ENCODE measurements at places on chromosomes 5 and 9. TPM values are rescaled to one million over a fixed set of nuclear protein-coding genes. Genes with fewer than 3 reads are reported as not detected.

DNA sequence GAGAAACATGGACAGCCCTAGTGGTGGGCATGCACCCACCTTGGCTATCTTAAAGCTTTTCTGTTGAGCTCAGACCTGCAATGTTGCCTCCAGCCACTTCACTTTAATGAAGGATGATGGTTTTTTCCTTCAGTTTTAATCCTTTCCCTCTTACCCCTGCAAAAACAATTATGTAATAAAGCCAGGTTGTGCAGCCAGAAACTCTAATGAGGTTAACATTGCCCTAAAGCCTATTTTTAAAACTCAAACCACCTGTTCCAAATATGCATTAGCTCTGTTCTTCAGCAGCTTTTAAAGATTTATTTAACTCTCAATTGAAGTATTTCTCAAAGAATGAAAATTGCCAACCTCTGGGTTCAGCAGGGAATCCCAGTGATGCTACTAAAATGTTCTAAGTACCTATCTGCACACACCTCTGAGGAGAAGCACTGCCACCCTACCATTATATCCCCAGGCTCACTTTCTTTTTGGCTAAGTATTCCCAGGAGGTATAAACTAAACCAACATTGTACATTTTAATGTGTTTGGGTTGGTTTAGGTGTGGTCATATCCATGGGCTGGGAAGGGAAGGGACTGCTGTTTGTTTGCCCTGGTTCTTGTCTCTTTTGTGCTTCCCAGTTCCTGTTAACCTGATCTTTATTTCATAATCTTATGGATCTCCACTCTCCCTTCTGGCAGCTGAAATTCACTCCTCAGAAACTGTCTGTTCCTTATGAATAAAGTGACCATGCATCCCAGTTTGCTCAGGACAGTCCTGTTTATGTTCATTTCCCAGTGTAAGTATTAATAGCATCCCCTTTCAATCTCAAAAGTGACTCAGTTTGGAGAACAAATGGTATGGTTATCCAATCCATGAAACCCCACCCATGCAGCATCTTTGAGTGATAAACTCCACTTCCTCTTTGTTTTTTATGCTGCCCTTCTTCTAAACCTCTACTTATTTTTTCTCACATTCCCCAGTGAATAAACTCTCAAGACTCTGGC is 251.7 kb downstream of the RAB3C start:
- DNase-seq, result no peak

DNA sequence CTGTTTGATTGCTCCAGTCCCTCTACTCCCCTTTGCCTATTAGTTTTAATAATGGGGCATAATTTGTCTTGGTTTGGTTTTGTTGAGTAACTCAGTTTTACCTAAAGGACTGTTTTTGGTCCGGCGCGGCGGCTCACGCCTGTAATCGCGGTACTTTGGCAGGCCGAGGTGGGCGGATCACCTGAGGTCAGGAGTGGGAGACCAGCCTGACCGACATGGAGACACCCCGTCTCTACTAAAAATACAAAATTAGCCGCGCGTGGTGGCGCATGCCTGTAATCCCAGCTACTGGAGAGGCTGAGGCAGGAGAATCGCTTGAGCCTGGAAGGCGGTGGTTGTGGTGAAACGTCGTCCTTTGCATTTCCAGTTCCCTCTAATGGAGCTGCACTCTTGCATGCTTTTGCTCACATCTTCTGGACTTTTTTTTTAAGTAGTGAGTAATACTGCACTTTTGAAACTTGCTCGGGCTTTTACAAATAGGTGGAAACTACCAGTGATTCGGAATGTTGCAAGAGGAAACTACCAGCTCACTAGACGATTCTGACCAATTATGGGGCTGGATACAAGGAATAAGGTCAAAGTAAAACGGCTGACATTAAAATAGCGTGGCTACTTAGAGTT is 721 bp upstream of the MAML1 start:
- peak; percentile 59 for DNase-seq

- DNase-seq, result no peak
Observed at GRCh38 chr5:111494355-111494999, 17.9 kb downstream of the STARD4 start.

GRCh38 chr5:160679567-160680309 is 172.3 kb downstream of the ATP10B start:
- DNase-seq, result no peak

DNA sequence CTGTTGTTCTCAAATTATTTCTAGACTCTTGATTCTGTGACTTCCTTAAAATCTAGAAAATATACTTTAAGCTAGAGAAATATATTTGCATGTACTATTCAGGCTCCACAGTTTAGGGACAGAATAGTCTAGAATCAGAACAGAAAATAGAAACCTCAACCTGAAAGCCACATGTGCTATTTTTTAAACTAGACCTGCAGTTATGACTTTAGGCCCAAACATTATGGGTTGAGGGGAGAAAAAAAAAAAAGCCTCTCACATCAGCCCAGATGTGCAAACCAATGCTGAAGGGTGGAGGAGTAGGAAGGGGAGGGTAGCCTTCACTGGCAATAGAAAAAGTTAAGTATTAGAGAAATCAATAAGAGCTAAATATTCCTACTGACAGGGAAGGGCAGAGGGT is 35.7 kb downstream of the ELL2 start:
- DNase-seq, result no peak

DNA sequence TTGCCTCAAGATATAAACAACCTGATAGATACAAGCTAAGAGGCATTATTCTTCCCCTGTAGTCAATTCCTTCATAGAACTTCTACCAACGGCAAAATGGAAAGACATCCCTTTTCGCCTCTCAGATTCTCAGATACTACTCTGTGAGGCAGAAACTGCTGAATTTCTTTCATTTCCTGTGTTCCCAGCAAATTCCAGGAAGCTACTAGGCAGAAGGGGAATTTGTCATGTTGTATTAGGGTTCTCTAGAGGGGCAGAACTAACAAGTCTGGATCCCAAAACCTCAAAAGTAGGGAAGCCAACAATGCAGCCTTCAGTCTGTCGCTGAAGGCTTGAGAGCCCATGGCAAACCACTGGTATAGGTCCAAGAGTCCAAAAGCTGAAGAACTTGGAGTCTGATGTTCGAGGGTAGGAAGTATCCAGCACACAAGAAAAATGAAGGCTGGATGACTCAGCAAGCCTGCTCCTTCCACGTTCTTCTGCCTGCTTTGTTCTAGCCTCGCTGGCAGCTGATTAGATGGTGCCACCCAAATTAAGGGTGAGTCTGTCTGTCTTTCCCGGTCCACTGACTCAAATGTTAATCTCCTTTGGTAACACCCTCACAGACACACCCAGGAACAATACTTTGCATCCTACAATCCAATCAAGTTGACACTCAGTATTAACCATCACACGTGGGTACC is 15.2 kb downstream of the RNF180 start:
- peak; percentile 55 for DNase-seq

The PCDHGA5 gene
- 4.7 TPM for total RNA-seq

The ABCA1 gene
- total RNA-seq, result 7.5 TPM

Data from right cardiac atrium (tissue), 5 donors.